Pons (tissue), 1 donor: ENCODE measurements at places on chromosomes 3 and 15.

GRCh38 chr15:99450896-99451358 is 114.9 kb upstream of the MEF2A start:
- peak; percentile 73 for DNase-seq

GRCh38 chr3:80929576-80929975 is 831.9 kb downstream of the GBE1 start:
- DNase-seq = no peak

DNA sequence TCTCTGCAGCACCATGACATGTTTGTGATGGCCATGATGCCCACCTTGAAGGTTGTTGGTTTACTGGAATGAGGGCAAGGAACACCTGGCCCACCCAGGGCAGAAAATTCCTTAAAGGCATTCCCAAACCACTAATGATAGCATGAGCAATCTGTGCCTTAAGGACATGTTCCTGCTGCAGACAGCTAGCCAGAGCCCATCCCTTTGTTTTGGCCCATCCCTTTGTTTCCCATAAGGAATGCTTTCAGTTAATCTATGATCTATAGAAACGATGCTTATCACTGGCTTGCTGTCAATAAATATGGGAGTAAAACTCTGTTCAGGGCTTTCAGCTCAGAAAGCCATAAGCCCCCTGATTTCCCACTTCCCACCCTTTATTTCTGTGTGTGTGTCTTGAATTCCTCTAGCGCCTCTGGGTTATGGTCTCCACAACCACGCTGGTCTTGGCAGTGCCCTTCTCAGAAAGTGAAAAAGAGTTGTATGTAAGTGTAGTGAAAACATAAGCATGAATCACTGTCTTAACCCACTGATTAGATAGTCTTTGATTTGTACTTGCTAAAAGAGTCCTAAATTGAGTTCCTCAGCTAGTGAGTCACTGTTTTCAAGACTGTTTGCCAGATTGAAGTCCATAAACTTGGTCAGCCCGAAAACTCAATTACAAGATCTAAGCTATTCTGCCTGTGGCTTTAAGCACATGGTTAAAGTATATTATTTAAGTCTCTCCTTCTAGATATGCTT is 19.0 kb upstream of the CCR2 start:
- no peak for DNase-seq

- no peak for DNase-seq
Observed at GRCh38 chr3:44903751-44904150, 29.3 kb downstream of the TGM4 start.

GRCh38 chr3:170811928-170812591 is 57.9 kb downstream of the RPL22L1 start:
- peak; percentile 93 for DNase-seq

DNA sequence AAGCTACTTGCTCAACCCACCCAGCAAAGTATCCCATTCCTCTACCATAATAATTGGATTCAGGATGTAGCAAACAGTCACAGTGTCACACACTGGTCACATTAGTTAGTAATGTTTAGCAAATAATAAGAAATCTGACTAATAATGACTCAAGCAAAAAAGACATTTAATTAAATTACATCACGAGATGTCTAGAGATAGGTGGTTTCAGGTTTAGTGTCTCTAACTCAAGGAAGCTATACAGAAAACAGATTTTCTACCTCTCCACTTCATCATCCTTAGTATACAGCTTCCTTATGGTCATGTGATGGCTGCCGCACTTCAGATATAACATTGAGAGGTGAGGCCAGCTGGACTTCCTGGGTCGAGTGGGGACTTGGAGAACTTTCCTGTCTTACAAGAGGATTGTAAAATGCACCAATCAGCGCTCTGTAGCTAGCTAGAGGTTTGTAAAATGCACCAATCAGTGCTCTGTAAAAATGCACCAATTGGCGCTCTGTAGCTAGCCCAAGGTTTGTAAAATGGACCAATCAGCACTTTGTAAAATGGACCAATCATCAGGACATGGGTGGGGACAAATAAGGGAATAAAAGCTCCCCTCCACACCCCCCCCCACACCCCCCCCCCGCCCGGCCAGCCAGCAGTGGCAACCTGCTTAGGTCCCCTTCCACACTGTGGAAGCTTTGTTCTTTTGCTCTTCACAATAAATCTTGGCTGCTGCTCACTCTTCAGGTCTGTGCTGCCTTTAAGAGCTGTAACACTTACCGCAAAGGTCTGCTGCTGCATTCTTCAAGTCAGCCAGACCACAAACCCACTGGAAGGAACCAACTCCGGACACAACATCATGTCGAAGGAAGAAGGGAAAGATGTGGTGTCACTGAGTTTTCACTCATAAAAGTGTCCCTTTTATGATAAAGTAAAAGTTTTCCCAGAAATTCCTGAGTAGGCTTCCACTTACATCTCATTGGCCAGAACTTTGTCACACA is 24.9 kb upstream of the ARPIN start:
- DNase-seq = no peak

DNA sequence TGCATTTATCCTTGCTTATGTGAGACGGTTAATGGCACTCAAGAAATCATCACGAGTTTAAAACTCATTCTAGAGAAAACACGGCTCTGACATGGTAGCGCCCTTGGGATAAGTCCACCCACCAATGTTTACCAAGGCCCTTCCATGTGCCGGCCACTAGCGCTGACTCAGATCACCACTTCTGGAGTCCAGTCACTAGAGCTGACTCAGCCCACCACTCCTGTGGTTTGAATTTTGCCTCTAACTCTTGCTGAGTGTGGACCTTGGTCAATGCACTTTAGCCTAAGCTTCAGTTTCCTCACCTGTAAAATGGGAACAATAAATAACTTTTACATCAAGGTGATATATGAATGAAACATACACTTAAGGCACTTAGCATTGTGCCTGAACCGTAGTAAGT is 358.4 kb upstream of the PROK2 start:
- no peak for DNase-seq

- no peak for DNase-seq
Observed at GRCh38 chr15:68749793-68750192, 70.9 kb downstream of the ANP32A start.

GRCh38 chr3:89335693-89336092 is 228.3 kb downstream of the EPHA3 start:
- DNase-seq = no peak

DNA sequence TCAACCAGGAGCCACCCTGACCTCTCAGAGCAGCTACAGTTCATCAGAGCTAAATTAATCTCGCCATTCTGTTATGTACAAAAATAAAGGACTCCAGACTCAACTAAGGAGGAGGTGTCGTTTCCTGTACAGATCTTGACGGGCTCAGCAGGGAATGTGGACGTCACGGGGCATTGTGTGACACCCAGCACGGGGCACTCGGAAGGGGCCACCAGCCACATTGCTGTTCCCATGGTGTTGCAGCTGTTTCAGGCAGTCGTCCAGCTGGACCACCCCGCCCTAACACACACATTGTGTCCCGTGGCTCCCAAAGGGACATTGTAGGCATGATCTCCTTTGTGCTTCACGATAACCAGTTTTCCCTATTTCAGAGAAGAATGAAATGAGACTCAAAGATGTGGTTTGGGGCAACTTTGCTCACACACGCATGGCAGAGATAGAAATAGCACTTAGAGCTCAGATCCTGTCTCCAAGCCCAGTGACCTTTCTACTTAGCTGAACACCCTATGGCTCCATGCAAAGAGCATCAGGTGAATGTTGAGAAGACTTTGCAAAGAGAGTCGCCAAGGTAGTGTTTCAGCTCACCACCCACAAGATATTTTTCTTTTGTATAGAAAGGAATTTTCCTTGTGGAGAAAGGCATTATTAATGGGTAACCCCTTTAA is 5.5 kb downstream of the SSUH2 start:
- no peak for DNase-seq

DNA sequence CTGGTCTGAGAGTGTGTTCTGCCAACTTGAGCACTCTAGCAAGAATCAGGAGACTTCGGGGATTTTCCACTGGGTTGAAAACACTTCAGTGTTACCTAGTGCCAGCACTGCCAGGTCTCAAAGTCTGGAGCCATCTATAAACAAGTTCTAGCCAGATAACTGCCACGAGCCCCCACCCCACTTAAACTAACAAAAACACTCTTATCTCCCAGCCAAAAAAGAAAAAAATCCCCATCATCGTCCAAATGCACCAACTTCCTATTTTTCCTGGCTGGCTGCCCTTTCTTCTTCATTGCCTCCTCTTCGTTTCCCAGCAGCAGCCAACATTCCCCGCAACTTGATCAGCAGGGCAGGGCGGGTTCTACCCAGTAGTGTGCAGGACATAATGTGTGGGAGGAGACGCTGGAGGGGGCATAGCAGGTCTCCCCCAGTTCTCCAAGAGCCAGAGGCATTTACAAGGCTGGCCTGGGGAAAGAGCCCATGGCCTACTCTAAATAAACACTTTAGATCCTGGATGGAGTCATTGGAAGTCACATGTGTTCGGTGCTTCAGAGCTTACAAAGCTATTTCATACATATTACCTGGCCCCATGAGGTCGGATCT is 29.5 kb downstream of the C2CD4B start:
- DNase-seq = no peak

GRCh38 chr3:56787784-56788256 is 13.9 kb downstream of the ARHGEF3 start:
- no peak for DNase-seq

DNA sequence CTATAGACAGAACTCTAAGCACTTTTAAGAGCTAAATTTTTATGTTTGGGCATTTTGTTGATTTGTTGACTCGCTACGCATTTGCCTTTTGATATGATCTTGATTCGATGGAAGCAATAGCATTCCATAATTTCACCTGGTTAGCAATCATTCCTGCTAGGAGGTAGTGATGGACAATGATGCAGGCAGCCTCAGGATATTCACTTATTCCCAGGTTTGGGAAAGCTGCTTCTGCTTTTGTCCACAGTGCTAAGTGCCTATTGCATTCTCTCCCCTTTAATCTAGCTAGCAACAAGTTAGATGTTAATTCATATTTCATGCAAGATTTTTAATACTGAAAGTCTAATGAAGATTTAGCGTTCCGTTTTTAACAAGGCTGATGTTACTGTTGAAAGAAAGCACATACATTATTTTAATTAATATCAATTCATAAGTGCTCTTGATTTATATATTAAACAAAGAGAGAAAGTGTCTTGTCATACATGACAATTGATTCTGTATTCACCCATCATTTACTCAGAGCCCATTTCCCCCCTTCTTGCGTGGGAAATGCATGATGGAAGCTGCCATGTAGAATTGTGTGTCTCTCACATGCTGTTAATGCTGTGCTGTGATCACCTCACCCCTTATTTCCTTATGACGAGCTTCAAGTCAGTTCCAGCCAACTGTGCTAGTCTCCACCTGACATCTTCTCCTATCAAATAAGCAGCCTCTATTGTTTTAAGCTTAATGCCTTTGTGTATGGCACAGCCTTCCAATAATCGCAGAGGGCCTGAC is 53.0 kb upstream of the TMCO5A start:
- DNase-seq = no peak

- no peak for DNase-seq
Observed at GRCh38 chr3:171005648-171006047, 20.9 kb downstream of the SLC2A2 start.

DNA sequence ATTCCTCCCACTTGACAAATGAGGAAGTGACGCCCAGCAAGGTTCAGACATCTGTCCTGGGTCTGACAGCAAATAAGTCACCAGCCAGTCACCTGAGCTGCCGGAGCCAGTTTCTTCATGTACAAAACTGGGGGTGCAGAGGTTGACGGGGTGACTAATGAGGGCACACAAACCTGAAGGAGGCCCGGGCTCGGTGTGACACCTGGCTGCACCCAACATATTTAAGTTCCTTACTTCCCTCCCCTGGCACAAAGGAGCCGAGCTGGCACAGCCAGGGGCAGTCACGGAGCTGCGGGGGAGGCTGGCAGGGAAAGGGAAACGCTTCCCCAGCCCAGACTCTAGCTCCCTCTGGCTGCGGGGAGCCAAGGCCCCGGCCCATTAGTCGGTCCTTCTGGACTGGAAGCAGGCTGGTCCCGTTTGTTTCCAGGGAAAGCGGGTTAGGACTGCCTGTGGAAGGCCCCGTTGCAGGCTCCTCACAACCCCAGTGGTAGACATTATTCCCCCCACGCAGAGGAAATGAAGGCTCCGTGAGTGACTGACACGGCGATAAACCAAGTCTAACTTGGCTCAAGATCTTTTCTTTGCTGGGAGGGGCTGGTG is 2.3 kb downstream of the FBXL22 start:
- peak; percentile 76 for DNase-seq

- DNase-seq = peak; percentile 2
Observed at GRCh38 chr15:60975218-60975617, 253.9 kb downstream of the RORA start.

DNA sequence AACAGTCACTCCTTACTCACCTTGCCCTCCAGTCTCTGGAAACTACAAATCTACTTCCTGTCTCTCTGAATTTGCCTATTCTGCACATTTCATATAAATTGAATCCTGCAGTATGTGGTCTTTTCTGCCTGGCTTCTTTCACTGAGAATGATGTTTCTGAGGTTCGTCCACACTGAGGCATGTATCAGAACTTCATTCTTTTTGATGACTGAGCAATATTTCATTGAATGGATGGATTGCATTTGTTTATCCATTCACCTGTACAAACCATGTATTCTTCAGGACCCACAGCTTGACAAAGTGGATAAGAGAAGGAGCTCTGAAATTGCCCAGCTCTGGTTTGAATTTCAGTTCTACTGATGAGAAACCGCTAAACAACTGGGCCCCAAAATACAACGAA is 118.9 kb upstream of the ARRDC4 start:
- DNase-seq = no peak

- peak; percentile 82 for DNase-seq
Observed at GRCh38 chr3:186567072-186567921, at the start of gene TBCCD1. TBCCD1 (minus strand) TSS chr3:186567339; CDS start chr3:186564329, 3,010 bp downstream.

- no peak for DNase-seq
Observed at GRCh38 chr15:56923174-56923591, 4.7 kb downstream of the TCF12 start.

GRCh38 chr3:179840985-179841384 is 188.1 kb downstream of the USP13 start:
- no peak for DNase-seq

- no peak for DNase-seq
Observed at GRCh38 chr3:13289771-13290285, 130.3 kb downstream of the NUP210 start.

DNA sequence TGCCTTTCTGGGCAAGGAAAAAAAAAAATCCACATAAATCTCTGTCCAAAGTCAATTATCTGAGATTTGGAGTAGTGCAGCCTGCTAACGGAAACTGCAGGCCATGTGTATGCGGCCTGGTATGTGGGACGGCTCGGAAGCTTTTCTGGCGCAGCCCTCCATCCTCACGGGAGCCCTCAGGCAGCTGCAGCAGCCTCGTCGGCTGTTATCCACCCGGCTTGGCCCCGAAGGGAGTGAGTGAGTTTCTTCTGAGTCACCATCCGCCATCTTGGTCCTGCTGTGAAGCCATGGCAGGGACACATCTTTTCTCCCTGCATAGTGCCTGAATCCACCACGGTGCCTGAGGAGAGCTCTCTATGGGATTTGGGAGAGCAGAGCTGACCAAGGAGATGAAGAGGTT is 62.8 kb downstream of the POLR2M start:
- DNase-seq = no peak

- DNase-seq = no peak
Observed at GRCh38 chr3:142225885-142226215, 465 bp upstream of the GK5 start.

GRCh38 chr15:62067448-62068044 is 769 bp downstream of the C2CD4A start:
- DNase-seq = no peak
